ENCODE measurements at places on chromosomes 6 and 20.
A peak's percentile ranks its signal among the peaks of the same experiment; 100 is the strongest.

GRCh38 chr6:170128811-170129681 lies 161.8 kb downstream of the DLL1 start:
- DNase-seq: peak; percentile 65

- DNase-seq: no peak
Measured at GRCh38 chr20:60252866-60253265, 294.6 kb downstream of the CDH26 start.

GRCh38 chr6:13383328-13384163 lies 55.2 kb upstream of the TBC1D7 start:
- DNase-seq: no peak

- no peak for DNase-seq
Measured at GRCh38 chr20:40110311-40110831, 578.7 kb downstream of the MAFB start.

DNA sequence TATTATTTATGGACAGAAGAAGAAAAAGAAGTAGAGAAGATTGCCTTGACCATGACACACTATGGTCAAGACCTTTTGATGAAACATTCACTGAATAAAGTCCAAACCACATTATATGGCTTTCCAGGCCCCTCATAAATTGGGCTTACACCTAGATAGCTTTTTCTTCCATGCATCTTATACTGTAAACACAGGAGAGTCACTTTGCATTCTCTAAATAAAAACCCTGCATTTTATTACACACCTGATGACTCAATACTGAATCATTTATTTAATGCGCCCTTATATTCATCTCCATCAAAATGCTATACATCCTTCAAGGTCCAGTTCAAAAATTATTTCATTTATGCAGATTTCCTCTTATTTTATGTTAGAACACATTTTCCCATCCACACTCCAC lies 78.0 kb downstream of the COL21A1 start:
- DNase-seq: no peak

DNA sequence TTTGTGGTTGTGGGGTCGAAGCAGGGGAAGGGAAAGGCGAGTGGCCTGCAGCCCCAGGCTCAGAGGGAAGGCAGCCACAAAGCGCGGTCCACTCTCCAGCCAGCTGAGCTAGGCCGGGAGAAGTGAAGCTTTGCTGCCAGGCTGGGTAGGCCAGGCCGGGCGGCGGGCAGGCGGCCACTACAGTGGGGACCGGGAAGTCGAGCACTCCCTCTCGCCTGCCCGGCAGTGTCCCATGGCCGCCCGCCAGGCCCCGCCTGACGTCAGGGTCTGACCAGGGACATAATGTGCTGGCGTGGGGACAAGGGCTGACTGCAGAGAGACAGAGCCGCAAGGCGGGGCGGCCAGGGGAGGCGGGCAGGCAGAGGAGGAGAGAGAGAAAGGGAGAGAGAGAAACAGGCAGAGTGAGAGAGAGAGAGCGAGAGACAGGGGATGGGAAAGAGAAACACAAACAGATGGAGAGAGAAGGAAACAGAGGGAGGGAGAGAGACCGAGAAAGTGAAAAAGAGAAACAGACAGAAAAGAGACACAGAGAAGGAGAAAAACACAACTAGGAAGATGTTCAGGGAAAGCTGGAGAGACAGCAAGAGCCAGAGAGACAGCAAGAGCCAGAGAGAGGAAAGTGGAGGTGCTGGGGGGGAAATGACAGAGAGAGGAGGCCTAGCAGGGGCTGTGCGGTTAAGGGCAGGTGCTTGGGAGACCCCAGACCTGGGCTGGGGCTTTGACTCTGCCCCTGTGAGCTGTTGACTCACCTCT lies 94.5 kb upstream of the PTPN1 start:
- DNase-seq: peak; percentile 100

GRCh38 chr6:129646642-129647041 lies 63.3 kb downstream of the ARHGAP18 start:
- no peak for DNase-seq

GRCh38 chr6:3135668-3136291 lies 17.3 kb downstream of the BPHL start:
- DNase-seq: no peak

DNA sequence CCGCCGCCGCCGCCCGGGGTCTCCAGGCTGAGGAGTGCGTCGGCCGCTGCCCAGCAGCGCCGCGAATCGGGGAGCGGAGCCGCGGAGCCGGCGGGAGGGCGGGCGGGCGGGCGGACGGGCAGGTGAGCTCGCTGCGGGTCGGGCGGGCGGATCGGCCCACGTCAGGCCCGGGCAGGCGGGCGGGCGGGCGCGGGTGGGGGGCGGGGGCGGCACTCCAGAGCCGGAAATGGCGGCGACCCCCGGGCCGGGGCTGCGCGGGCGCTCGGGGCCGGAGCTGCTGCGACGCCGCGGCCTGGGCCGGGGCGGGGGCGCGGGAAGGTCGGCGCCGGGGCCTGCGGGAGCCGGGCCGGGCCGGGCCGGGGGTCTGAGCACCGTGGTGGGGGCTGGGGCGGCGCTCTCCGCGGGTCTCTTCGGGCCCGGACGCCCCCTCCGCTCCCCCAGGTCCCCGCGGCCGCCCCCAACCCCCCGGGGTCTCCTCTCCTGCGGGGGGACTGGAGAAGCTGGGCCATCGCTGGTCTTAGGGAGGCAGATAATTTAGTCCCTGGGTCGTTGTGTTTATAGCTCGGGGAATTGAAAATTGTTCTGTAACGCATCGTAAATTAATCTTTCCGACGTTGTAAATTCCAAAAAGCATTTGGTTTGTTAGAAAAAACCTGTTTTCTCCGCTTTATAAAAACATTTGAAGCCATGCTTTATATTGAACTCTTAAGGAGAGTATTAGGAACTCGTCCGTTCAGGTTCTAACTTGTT lies 451 bp downstream of the DNAJC5 start:
- no peak for DNase-seq

DNA sequence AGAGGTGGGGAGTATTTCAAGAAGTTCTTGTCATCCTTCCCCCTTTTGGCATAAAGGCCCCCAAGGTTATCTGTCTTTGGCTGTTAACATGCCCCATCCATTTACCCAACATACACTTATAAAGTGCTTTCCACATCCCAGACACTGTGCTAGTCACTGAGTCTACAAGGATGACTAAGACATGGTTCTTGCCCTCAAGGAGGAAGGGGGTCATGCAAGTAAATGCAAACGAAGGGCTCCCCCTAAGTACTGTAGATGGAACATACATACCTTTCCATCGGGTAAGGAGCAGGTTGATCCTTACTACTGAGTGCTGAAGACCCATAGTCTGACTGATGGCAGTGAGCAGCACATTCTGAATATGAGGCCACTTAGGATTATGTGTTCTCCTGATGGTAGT lies 38.3 kb downstream of the HECA start:
- no peak for DNase-seq

GRCh38 chr20:10671221-10671918 lies 2.4 kb downstream of the JAG1 start:
- peak; percentile 95 for DNase-seq

DNA sequence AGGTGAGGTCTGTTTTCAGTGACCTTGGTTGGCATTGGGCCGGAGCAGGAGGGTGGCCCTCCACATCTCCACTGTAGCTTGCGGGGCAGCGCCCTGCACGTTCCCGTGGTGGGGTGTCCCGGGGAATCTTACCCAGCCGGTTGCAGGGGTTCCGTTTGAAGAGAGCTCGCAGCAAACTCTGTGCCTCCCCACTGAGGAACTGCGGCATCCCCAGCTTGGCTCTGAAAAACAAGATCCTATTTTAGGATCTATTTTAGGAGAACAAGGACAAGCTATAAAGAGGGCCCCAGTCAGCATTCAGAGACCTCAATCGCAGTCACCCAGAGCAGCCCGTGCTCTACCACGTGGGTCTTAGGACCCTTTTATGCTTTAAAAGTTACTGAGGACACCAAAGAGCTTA lies 97.8 kb downstream of the RAMACL start:
- no peak for DNase-seq

DNA sequence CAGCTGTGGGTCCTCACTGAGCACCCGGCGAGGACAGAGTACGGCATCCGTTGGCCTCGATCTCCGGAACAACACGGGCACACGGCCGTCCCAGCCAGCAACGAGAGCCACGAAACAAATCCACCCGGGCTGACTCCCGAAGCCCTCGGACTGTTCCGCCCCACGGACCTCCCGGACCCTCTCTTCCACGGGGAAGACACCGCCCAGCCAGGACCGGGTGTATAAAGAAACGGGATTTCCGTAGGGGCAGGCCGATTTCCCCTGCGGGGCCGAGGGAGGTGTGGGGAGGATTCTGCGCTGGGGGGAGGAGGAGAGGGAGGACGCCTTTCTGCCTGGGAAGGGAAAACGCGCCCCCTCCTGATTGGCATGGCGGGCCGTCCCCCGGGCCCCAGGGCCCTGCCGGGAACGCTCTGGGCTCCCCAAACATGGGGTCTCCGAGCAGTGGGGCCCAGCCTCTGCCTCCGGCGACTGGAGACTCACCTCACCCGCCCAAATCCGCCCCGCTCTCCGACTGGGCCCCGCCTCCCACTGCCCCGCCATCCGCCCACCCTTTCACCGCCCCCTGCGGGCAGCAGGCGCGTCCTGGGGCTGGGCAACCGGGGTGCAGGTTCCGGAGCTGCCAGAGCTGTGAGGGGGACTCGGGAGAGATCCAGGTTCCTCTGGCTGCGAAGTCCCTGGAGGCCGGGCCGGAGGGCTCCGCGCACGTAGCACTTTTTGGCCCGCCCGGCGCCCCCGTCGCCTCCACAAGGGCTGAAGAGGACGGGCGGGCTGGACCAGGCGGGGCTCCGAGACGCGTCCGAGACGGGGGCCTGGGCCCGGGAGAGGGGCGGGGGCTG lies 679 bp upstream of the PPDPF start:
- no peak for DNase-seq
